Activated gamma-delta T cell treated with anti-CD3 and anti-CD28 coated beads, Interleukin-2, amount 50 U/mL, for 16 hours (primary cell): ENCODE measurements at places on chromosomes 1 and 21.

DNA sequence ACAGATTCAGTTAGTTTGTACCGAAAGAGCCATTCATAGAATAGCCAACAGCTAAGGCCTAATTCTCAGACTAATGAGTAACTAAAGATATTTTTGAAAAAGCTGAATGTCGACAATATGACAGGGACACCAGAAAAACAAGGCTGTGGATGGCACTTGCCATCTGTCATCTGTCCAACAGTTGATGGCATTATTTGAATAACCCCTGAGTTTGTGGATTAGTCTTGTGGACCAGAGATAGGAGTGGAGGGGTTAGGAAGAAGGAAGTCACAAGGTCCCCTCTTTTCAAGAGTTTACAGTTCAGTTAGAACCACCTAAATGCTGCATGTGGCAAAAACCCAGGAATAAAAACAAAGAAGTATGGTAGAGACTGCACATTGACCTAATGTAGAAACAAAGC lies 356.5 kb upstream of the DUSP10 start:
- DNase-seq = no peak

DNA sequence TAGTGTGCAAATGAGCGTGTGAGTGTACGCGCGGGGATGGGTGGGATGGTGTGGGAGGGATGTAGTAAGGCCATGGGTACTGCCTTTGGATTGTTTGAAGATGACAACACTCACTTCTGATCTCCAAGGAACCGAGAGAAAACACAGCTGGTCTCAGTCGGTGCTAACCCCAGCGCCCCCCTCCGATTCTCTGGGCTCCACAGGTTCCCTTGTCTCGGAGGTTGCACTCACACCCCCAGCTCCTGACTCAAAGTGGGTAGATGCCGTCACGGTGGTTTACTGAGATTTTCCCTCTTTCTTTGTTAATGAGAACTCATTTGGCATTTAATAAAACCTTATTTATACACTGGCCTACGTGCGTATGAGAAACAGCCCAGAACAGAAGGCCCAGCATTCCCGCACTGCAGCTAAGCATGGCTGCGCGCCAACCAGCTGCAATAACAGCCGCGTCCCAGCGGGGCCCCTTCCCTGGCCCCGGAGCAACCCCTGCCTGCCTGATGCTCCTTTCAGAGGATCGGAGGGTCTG lies 25.8 kb downstream of the ABCA4 start:
- no peak for DNase-seq

GRCh38 chr1:218969006-218969405 lies 204.7 kb upstream of the LYPLAL1 start:
- DNase-seq = no peak

- DNase-seq = no peak
Measured at GRCh38 chr1:20601129-20601825, 12.4 kb downstream of the CDA start.

- DNase-seq = no peak
Measured at GRCh38 chr1:200866521-200866920, 6.3 kb upstream of the GPR25 start.

DNA sequence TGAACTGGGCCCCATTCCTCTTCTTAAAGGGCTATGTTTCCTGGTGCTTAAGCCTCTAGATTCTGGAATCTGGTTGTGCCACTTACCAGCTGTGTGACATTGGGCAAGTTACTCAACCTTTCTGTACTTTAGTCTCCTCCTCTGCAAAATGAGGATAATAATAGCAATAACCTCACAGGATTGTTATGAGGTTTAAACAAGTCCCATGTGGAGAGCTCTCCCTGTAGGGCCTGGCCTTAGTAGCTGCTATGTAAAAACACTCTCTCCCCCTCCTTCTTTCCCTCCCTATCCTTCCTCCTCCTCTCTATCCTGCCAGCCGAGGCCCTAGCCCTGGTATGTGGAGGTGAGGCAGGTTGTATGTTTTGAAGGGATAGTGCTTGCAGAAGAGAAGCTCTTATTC lies 8.2 kb upstream of the PEAR1 start:
- no peak for DNase-seq

DNA sequence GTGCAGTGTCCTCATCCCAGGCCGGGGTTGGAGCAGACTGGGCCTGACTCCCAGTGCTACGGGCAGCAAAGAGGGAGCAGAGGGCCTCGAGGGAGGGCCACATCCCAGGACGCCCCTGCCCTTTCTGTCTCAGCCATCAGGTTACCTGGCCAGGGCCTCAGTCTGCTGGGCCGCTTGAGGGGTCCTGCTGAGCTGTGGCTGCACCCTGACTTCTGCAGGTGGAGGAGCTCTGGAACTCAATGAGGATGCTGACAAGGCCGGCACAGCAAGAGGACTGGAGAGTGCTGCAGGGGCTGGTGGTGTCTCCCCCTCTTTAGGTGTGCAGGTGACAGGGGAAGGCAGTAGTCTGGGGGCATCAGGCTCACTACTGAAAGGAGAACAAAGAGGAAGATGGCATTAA lies 3.3 kb downstream of the ZNF692 start:
- DNase-seq = no peak

- DNase-seq = no peak
Measured at GRCh38 chr1:203302456-203302855, 2.9 kb upstream of the BTG2 start.

DNA sequence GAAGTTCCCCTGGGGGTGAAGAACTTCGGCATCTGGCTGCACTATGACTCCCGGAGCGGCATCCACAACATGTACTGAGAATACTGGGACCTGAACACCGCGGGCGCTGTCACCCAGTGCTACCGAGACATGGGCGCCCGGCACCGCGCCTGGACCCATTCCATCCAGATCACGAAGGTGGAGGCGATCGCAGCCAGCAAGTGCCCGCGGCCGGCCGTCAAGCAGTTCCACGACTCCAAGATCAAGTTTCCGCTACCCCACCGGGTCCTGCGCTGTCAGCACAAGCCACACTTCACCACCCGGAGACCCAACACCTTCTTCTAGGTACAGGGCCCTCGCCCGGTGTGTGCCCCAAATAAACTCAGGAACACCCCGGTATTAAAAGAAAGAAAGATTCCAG lies 22.0 kb upstream of the SLC9A1 start:
- no peak for DNase-seq

DNA sequence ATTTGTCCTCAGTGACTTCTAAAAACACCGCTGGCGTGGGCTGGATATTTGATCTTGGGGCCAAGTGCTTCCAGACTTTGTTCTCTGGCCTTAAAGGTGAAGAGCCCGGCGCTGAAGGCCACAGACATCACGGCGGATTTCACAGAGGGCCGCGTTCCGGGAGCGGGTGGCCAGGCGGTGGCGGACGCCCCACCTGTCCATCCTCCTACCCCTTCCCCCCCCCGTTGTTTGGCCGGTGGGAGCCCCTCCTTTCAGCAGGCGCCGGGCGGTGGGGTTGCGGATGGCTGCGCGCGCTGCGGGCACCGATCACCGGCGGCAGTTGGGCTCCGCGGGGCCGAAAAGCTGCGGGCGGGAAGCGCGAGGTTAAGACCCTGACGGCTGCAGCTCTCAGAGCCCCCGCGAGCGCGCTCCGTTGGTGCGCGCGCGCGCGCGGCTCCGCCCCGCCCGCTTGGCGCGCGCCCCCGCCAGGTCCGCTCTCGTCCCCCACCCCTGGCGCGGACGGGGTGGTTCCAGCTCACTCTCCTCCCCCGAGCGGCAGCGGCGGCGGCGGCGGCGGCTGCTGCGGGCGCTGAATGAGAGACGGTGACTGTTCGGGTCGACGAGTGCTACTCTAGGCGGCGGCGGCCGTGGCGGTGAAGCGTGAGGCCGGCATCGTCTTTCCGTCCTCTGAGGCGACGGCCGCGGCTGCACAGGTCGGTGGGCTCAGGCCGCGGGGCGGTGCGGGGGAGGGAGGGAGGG lies at the start of gene RALGPS2:
Gene RALGPS2 (plus strand): TSS at position 517 of the 738 bp plus-strand sequence. CDS start 51,521 bp downstream, outside the sequence.
- peak; percentile 38 for DNase-seq

DNA sequence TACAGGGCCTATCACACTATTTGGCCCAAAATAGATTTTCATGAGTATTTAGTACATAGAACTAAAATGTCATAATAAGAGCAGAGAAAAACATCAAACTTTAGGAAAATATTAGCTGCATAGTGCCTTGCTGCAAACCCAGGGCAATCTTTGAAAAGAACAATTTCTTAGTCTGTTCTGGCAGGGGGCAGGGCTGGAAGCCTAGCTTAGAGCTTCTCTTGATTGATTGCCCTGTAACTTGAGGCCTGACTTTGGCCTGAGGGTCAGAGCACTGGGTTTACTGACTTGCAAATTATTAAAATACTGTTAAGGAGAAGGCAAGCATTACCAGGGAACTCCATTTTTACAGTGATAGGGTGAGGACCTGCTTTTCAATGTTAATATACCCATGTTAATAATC lies 115.8 kb upstream of the SPAG17 start:
- DNase-seq = no peak

DNA sequence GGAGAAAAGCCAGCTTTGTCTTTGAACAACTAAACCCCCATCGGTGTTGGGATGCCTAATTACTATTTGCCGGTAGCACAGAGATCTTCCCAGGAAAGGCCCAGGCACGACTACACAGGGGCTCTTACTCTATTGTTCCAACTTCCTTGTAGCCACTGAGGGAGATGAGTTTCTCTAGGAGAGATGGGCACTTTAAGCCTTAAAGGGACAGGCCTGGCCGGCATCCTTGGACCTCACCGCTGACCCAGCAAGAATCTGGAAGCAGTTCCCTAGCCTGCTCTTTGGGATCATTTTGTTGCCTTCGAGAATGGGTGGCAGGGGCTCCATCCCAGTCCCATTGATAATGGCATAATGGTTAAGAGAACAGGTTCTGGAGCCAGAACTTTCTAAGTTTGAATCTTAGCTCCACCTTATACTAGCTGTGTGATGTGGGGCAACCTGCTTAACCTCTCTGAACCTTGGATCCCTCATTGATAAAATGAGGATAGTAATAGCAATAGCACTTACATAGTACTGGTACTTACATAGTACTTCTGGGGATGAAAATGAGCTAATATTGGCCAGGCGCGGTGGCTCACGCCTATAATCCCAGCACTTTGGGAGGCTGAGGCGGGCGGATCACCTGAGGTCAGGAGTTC lies 239.1 kb upstream of the TMEM51 start:
- no peak for DNase-seq

- no peak for DNase-seq
Measured at GRCh38 chr21:39714331-39714730, 30.7 kb upstream of the IGSF5 start.

DNA sequence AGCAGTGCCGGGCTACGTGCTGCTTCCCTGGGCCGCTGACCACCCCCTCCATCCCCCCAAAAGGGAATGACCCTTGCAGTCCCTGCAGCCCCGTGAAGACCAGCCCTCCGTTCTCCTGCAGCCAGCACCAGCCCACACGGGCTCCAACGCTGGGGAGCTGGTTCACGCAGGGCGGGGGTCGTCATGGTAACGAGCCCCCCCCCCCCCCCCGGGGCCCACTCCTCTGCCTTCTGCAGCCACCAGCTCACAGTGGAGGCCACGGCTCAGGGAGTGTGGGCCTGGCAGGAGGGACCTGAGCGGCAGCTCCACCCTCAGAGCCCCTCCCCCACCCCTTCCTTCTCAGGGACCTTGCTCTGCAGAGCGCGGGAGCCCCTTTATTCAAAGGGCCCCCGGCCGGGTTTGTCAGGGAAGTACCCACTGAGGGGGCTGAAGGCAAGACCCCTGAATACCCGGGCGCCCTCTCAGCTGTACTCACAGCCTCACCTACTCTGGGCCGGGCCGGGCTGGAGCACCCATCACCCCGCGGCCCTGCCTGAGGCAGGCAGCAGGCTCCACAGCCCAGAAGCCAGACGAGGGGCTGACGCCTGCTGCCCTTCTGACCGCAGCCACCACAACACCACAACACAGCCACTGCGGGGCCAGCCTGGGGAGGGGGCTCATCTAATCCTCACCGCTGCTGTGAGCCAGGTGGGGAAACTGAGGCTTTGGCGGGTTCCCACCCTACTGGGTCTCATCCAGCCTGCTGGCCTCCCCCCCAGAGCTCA lies 12.6 kb downstream of the MEGF6 start:
- no peak for DNase-seq

DNA sequence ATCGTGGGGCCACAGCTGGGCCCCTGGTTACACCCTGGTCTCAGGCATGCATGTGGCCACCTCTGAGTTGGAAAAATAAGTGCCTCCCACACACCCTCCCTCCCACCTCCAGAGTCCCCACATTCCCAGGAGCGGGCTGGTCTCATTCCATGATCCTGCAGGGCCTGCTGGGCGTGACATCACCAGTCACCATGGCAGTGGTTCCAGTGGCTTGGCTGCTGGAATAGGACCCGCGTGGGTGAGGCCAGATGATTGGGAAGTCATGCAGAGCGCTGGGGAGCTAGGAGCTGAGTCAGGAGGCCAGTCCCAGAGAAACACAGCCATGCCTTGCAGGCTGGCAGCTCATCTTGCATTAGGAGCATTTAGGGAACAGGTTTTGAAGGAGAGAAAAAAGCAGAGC lies 125.4 kb upstream of the TMEM51 start:
- DNase-seq = no peak

- DNase-seq = no peak
Measured at GRCh38 chr1:228226141-228226874, 18.5 kb downstream of the OBSCN start.

GRCh38 chr1:67840449-67840848 lies 7.2 kb upstream of the GNG12 start:
- no peak for DNase-seq

DNA sequence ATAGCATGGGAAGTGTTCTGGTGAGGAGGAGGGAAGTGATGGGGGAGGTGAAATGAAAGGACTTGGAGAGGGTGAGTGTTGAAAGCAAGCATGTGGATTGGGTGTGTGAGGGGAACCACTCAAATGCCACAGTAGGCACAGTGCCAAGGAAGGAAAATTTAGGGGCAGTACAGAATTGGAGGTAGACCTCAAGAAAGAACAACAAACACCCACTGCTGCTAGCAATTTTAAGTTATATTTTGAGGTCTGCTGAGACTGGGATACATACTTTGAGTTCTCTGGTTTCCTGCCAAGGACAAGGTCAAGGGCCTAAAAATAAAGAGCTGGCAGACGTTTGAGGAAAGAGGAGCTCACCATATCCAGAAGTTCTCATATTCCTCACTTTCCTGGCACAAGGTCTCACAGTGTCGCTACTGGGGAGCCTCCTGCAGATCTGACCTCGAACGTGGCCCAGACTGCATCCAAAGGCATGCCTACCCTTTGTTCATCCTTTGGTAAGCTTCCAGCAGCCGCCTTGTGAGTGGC lies 104.0 kb downstream of the BRINP2 start:
- DNase-seq = no peak

DNA sequence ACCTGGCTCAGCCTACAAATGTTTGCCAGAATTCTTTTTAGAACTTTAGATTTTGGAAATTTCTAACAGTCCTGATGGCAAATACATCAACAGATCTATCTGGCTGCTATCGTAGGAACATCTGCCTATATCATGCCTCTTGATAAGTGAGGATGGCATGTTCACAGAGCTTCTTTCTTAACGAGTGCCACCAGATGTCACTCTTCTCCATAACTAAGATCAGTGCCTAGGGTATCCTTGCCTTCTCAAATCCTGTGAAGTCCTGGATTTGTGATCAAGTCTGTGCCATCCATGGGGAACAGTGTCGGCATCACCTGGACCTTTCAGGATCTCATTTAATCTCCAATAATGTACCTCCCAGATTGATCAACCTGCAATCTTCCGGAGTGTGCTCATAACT lies 36.5 kb upstream of the CD5L start:
- no peak for DNase-seq

DNA sequence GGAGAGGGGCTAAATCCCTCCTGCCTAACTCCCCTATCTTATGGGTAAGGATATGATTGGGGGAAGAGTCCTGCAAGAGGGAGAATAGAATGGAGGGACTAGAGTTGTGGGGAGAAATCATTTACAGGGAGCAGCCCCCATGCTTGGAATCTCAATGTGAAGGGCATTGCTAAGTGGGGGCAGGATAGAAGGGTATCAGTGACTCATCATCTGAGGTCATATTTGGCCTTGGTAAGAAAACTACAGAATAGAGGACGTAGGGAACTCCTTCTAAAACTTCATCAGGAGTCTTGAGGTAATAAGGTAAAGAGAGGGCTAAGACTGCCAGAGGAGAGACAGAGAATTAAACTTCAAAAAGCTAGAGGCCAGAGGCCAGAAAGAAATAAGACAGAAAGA lies 487 bp downstream of the HJV start:
- no peak for DNase-seq
